ENCODE measurements at places on chromosomes 13 and 19.

DNA sequence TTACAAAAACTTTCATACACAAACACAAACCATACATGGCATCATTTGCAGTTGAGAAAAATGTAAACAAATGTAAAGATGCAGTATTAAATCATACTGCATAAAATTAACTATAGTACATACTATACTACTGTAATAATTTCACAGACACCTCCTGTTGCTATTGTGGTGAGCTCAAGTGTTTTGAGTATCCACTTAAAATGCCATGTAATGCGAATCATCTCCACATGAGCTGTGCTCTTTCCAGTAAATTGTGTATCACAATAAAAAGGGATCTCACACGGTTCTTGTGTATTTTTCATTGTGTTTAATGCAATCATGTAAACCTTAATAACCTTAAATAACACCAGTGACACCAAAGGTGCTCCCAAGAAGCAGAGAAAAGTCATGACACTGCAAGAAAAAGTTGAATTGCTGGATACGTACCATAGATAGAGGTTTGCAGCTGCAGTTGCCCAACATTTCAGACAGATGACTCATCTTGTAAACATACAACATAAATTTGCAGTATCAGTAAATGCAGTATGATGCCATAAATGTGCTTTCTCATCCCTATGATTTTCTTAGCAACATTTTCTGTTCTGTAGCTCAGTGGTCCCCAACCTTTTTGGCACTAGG is 166.6 kb downstream of the RAP2A start:
- H3K27me3 ChIP-seq: no peaks in the 10 kb centered on the region
- no peaks in the 10 kb centered on the region for H3K4me1 ChIP-seq

DNA sequence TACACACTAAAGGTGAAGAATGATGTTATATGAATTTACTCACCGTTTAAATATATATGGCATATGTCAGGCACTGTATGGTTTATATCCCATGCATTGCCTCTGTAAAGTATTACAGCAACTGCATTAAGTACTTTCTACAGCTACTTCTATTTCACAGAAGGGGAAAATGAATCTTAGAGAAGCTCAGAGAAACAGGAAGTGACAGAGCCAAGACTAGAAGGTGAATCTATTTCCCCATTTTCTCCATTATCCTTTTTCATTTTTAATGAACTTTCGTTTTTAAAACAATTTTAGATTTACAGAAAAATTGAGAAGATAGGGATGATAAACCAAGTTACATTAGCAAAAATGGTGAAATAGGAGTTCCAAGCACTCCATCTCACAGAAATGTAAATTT is 863.3 kb downstream of the UQCRFS1 start:
- no peaks in the 10 kb centered on the region for H3K4me1 ChIP-seq
- H3K36me3 ChIP-seq: no peaks in the 10 kb centered on the region
- H3K27ac ChIP-seq: no peak overlapping the region
- H3K4me3 ChIP-seq: no peak overlapping the region

DNA sequence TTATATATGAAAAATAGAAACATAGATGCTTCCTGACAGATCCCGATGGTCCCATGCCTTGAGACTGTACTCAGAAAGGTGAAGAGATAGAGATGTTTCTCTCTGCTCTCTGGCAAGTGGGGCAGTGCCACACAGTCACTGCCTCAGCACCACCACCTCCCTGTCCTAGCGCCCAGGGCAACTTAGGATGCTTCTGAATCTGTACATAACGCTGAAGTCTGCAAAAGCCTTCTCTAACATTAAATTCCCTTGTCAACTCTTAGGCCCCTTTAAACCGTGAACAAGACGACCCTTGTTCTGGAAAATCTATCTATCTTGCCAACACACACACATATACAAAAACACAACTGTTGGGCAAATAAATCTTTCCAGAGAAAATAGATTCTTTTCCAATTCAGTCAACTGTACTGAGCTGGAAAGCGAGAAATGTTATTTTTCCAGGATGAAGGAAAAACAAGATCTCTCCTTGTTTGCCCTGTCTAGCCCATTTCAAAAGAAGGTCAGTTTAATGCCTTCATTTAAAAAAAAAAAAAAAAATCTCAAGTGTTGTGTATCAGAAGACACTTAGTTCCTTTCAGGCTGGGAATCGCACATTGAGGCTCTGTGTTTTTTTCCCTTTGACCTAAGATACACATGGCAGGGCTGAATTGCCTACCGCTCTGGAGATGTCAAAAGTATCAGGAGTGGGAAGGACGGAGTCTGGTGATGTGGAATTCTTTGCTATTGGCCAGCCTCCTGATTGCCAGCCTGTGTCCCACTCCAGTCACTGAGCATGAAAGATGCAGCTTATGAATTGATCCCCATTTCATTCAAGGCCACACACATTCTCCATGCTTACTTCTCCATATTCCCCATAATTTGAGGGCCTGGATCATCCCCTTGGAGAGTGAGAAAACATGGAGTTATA is 241.4 kb downstream of the LACC1 start:
- no peaks in the 10 kb centered on the region for H3K4me1 ChIP-seq
- H3K36me3 ChIP-seq: no peaks in the 10 kb centered on the region
- H3K27ac ChIP-seq: no peak overlapping the region
- DNase-seq: no peak
- H3K27me3 ChIP-seq: no peaks in the 10 kb centered on the region
- H3K4me3 ChIP-seq: no peak overlapping the region

DNA sequence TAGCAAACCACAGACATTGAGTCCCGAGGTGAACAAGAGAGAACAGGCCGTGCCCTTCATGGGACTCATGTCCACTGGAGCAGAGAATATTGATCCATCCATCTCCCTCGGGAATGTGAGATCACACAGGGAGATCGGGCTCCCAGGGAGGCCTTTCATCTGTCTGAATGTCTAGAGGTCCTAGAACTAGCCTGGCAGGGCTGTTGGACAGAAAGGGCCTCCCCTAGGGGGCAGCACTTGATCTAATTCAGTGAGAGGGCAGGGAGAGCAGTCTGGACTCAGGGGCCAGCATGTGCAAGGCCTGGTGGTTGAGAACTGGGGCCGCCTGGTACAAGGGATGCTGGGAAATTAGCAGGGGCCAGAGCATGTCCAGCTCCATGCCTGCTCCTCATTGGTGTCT is 4.3 kb downstream of the RUVBL2 start:
- no peak overlapping the region for H3K4me3 ChIP-seq
- H3K4me1 ChIP-seq: peaks cover 1% of the 10 kb centered on the region
- no peaks in the 10 kb centered on the region for H3K27me3 ChIP-seq
- H3K27ac ChIP-seq: no peak overlapping the region
- no peak for DNase-seq

DNA sequence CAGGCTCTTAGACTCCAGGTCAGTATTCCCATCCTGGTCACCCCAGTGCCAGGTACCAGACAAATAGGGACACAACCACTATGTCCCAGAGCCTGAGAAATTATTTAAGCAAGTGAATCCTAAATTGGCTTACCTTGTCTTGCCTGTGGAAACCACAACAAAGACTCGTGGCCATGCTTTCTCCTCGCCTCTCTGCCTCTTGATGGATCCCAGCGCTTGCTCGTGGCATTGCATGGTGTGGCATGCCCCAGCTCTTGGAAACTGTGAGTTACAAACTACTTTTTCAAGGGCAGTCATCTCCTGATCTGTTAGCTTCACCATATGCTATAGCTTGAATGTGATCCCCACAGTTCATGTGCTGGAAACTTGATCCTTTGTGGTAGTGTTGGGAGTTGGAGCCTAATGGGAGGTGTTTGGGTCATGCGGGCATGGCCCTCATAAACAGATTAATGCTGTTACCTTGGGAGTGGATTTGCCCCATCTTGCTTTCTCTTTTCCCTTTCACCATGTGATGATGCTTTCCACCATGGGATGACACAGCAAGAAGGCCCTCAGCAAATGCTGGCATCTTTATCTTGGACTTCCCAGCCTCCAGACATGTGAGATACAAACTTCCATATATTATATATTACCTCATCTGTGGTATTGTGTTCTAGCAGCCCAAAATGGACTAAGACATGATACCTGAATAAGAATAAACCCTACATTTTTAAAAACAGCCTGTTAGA is 31.2 kb downstream of the SPRYD7 start:
- H3K27me3 ChIP-seq: no peaks in the 10 kb centered on the region
- H3K36me3 ChIP-seq: no peaks in the 10 kb centered on the region
- H3K4me1 ChIP-seq: no peaks in the 10 kb centered on the region
- no peak overlapping the region for H3K4me3 ChIP-seq
- H3K27ac ChIP-seq: no peak overlapping the region
